ENCODE measurements at places on chromosomes 2 and 18.

- DNase-seq = no peak
Measured at GRCh38 chr2:217409949-217410680, 550.3 kb upstream of the TNP1 start.

GRCh38 chr2:238905644-238906043, 57.8 kb downstream of the TWIST2 start:
- DNase-seq = no peak

GRCh38 chr2:130831356-130831755, 5.4 kb upstream of the ARHGEF4 start:
- no peak for DNase-seq

GRCh38 chr2:157367704-157368103, 42.1 kb upstream of the ERMN start:
- DNase-seq = no peak

- DNase-seq = no peak
Measured at GRCh38 chr2:47002031-47002430, 86.4 kb upstream of the MCFD2 start.

- DNase-seq = no peak
Measured at GRCh38 chr2:77999376-77999775, 477.2 kb upstream of the LRRTM4 start.

DNA sequence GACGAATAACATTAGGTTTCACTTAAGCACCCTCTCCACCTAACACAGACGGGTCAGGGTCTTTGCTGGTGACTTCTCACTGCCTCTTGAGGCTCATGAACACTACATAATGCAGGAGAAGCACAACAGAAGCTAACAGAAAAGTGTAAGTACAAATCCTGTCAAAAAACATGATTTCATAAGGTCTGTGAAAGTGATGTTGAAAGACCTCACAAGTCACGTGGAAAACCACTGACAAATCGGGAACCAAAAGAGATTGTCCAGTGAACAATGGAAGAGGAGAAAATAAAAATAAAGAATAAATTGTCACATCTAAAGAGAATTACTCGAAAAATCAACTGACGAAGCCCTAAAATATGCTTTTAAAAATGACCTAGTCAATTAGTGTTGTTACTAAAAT, 14.0 kb downstream of the PSD4 start:
- no peak for DNase-seq

DNA sequence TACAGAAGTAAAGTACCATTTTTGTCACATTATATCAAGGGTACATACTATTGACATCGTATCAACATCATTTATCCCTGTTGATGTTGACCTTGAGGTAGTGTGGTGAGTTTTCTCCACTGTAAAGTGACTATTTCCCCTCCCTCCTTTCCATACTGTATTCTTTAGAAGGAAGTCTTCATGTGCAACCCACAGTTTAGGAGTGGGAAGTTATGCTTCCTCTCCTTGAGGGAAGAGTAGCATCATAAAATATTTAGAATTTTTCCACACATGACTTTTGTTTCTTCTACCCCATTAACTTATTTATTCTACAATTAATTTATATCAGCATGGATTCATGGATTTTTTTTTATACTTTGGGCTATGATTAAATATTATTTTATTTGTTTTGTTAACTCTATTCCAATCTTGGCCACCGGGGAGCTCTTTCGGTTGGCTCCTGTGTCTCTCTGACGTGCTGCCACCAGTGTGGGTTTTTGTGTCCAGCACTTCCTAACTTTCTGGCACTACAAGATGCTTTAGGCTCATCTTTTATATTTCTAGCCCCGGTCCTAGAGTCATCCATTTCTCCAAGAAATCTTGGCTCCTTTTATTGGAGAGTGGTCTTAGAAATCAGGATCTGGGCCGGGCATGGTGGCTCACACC, 19.0 kb downstream of the AQP12B start:
- no peak for DNase-seq

DNA sequence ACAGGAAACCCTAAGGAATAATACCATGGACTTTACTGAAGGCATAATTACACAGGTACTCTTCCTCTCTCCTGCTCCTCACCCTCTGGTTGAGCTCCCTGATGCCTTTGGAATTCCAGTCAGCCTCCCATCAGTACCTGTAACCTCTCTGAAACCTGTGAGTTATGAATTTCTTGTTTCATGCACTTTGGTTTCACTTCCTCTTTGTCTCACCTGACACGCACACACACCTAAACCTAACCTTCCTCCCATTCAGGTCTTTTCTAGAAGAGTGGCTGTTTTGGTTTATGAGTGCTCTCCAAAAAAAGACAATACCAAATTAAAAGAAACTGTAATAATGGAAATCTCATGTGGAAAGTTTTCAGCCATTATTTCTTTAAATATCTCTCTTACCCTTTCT, 451.3 kb upstream of the VWC2L start:
- no peak for DNase-seq

DNA sequence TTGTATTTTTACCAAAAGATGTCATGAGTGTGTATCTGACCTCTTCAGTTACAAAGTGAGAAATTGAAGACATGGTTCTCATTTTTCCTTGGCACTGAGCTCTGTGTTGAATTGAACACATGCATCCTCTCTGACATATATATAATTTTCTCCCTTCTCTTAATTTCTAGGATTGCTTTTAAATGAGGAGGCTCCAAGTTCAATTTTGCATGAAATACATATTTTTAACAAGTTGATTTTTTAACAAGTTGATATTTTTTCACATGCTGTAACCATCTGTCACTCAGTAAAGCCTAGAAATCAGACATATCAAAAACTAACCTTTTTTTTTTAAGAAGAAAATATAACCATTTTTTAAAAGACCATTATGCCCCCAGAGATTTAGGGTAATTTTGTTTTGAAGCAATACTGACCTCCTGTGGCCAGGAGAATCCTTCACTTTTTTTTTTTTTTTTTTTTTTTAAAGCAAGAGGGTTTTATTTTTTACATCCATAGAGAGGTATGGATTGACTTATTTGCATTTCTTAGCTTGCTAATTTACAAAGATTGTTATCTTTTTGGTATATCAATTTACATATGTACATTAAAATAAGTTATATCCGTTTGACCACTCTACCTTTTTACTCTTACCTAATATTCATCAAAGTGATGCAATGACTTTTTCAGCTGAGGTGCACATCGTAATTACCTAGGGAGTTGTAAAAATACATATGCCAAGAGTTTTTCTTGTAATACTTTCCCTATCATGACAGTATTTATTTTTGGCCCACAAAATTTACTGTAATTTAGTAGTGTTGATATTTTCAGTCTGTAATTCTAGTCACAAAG, 161.8 kb downstream of the SOCS6 start:
- no peak for DNase-seq

- DNase-seq = no peak
Measured at GRCh38 chr2:105798595-105798994, 53.9 kb downstream of the NCK2 start.

- no peak for DNase-seq
Measured at GRCh38 chr2:239695728-239696240, 295.0 kb upstream of the HDAC4 start.

DNA sequence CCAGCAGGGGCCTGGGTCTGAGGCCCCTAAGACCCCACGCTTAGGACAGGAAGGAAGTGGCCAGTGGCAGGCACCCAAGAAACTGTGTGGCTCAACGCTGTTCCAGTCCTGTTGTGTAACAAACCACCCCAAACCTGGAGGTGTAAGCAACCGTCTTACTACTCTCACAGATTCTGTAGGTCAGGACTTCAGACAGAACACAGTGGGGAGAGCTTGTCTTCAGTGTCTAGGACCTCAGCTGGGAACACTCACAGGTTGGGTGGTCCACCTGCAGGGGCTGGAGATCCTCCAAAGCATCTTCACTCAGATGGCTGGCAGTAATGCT, 123.0 kb downstream of the KLHL29 start:
- no peak for DNase-seq

GRCh38 chr18:36355511-36355910, 58.0 kb downstream of the FHOD3 start:
- no peak for DNase-seq

- DNase-seq = no peak
Measured at GRCh38 chr2:238897122-238897880, 49.4 kb downstream of the TWIST2 start.

- no peak for DNase-seq
Measured at GRCh38 chr18:6781796-6782195, 52.3 kb downstream of the ARHGAP28 start.

DNA sequence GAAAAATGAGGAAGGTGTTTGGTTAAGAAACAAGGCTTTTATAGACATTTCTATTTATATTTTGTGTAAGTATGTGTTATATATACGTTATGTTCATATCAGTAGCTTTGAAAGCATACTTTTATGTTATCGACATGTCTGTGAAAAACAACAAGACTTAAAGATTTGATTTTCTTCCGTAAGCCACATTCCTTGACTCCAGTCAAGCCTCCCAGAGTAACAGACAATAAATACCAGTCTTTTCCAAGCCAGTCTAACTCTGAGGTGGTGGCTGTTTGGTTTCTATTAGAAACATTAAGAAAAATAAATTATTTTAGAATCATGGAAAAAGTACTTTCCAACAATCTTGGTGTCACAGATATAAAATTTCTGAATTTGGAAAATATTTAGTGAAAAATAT, 16.3 kb upstream of the ITGAV start:
- no peak for DNase-seq

GRCh38 chr18:46715062-46715461, 41.8 kb downstream of the ST8SIA5 start:
- no peak for DNase-seq

DNA sequence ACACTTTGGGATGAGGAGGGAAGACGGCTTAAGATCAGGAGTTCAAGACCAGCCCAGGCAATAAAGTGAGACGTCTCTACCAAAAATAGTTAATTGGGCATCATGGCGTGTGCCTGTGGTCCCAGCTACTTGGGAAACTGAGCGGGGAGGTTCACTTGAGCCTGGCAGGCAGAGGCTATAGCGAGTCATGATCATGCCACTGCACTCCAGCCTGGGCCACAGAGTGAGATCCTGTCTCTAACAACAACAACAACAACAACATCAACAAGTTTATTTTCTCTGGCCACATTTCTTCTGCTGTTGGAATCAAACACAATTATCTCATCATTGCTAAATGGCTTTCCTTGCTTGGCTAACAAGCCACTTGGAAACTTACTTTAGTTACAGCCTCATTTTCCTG, 13.4 kb downstream of the NIFK start:
- no peak for DNase-seq

DNA sequence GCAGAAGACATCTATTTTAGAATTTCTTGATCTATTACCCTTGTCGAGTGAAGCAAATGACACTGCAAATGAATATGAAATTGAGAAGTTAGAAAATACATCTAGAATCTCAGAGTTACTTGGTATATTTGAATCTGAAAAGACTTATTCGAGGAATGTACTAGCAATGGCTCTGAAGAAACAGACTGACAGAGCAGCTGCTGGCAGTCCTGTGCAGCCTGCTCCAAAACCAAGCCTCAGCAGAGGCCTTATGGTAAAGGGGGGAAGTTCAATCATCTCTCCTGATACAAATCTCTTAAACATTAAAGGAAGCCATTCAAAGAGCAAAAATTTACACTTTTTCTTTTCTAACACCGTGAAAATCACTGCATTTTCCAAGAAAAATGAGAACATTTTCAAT, 370.4 kb downstream of the XIRP2 start:
- no peak for DNase-seq

GRCh38 chr2:235533198-235533597, 39.4 kb downstream of the AGAP1 start:
- no peak for DNase-seq

DNA sequence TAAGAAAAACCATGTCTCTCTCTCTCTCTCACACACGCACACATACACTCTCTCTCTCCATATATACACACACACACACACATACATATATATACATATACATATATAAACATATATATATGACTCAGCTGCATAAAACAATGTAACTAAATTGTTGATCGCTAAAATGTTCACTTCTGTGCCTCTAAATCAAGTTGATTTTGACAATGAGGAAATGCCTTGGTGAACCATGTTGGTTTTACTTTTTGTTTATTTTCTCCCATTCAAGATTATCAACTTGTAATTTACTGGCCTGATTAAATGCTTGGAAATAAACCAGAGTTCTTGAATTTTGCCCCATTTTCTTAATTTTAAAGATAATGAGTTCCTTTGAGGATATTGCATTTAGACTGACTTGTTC, 500.4 kb downstream of the PARD3B start:
- no peak for DNase-seq

DNA sequence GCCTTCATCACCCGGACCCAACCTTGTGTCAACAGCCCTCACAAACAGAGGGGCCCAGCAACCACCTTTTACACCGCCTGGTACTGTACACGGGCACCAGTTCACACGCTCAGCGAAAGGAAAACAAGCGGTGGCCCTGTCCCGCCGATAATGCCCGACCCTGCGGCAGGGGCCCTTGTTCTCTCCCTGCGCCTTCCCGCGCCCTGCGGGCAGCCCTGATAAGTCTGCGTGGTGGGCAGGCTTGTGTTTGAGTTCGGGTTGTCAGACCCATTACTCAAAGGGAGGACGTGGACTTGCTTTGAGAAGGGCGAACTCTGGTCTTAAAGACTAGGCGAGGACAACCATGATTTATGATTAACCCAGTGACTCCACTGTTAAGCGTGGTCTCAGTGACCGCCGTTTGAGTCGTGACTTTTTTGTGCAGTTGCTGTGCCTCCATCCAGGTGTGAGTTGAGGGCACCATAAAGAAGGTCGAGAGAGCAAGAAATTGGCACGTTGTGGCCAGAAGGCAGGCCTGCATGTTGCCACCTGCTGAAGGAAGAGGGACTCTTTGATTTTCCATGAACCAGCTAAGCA, 167.4 kb upstream of the GATA6 start:
- DNase-seq = no peak

DNA sequence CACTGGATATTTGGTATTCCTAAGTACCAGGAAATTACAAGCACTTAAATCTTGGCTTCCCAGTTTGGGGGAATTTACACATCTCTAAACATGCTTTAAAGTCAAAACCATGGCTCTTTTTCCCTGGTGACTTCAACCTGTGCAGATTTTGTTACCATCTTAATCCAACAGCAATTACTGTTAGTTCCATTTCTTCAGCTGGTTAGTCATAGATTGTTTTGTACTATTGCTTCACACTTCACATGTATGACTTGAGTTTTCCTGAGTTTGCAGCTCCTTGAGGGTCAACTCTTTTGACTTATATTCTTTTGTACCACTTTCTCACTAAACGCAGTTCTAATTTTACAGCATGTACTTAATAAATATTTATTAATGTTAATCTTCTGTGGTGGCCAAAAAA, 203.4 kb upstream of the RND3 start:
- no peak for DNase-seq

DNA sequence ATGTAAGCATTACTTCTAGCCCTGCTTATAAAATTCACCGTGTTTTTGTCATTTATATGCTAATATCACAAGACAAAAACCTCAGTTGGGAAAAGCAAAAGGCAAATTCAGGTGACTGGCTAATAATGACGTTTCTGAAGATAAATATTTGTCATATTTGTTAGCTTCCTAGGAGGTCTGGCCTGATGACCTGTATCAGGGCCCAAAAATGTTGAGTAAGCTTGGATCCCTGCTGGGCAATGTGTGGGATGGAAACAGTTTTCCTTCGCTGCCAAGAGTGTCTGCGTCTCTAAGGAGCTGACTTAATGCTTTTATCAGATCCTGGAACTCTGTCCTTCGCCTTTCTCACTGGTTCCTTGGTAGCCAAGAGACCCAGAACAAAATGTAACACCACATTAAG, 230.1 kb upstream of the PXDN start:
- no peak for DNase-seq

Data from activated CD4-positive, alpha-beta T cell treated with anti-CD3 and anti-CD28 coated beads, Interleukin-2, amount 50 U/mL, for 24 hours (primary cell).